ENCODE measurements at places on chromosomes 6 and 20. TPM values are rescaled to one million over a fixed set of nuclear protein-coding genes. Genes with fewer than 3 reads are reported as not detected.

The MUC22 gene
- total RNA-seq: not detected

The KCNQ2 gene
- total RNA-seq: 0.30 TPM

The ZNF391 gene
- 6.6 TPM for total RNA-seq

The HDGFL1 gene
- not detected for total RNA-seq

The SEMG1 gene
- not detected for total RNA-seq

The ABHD16B gene
- not detected for total RNA-seq

The CTCFL gene
- total RNA-seq: not detected

The ESR1 gene
- total RNA-seq: 0.49 TPM

The TULP1 gene
- total RNA-seq: not detected

The FAM209B gene
- 4.4 TPM for total RNA-seq

The PTP4A1 gene
- 27.6 TPM for total RNA-seq

The PPP1R11 gene
- 58.1 TPM for total RNA-seq

The RSPH4A gene
- total RNA-seq: 1.1 TPM

The NKAIN2 gene
- total RNA-seq: not detected

The TRIM10 gene
- total RNA-seq: not detected

The MUC21 gene
- total RNA-seq: not detected

The RBBP9 gene
- total RNA-seq: 7.5 TPM

The FAM83B gene
- total RNA-seq: not detected

The OOEP gene
- total RNA-seq: not detected

The HLA-DPA1 gene
- total RNA-seq: 35.9 TPM

The SPATA2 gene
- 9.0 TPM for total RNA-seq

The ZBTB9 gene
- total RNA-seq: 10.6 TPM

The DDO gene
- not detected for total RNA-seq

The MEI4 gene
- total RNA-seq: 0.08 TPM

The FOXO3 gene
- 24.4 TPM for total RNA-seq

The USP49 gene
- 2.0 TPM for total RNA-seq

The PGC gene
- not detected for total RNA-seq

The BHLHE23 gene
- total RNA-seq: not detected

Data from naive thymus-derived CD8-positive, alpha-beta T cell (primary cell).